ENCODE measurements at places on chromosomes 2 and 18. TPM values are rescaled to one million over a fixed set of nuclear protein-coding genes. Genes with fewer than 3 reads are reported as not detected.

Gene EFHD1
- 16.5 TPM for total RNA-seq

DNA sequence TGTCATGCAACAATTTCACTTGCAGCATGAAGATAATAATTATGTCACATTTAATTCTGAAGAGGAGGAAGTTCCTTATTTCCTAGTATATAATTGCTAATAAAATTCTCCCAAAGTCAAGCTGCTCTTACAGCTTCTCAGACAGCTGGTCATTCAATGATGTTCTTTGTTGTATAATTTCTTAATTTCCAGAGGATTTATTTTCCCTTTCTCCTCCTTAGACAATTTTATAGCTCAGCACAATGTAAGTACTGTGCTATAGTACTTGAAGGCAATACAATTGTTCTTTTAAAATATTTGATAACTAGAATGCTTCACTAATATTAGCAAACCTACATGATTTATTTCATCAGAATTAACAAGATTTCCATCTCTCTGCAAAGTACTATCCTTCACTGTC is 73.4 kb downstream of the ROCK1 start:
- no peak overlapping the region for H3K27ac ChIP-seq
- peaks cover 4% of the 10 kb centered on the region for H3K4me1 ChIP-seq
- no peaks in the 10 kb centered on the region for H3K36me3 ChIP-seq
- no peak overlapping the region for H3K4me3 ChIP-seq
- DNase-seq, result no peak

- H3K36me3 ChIP-seq, result no peaks in the 10 kb centered on the region
- no peak for DNase-seq
- H3K27me3 ChIP-seq, result no peaks in the 10 kb centered on the region
- H3K4me3 ChIP-seq, result no peak overlapping the region
- H3K27ac ChIP-seq, result no peak overlapping the region
- no peaks in the 10 kb centered on the region for H3K4me1 ChIP-seq
These were observed 992.8 kb upstream of the FANCL start for GRCh38 chr2:59233920-59234319.

Gene CD8A
- 0.31 TPM for total RNA-seq

DNA sequence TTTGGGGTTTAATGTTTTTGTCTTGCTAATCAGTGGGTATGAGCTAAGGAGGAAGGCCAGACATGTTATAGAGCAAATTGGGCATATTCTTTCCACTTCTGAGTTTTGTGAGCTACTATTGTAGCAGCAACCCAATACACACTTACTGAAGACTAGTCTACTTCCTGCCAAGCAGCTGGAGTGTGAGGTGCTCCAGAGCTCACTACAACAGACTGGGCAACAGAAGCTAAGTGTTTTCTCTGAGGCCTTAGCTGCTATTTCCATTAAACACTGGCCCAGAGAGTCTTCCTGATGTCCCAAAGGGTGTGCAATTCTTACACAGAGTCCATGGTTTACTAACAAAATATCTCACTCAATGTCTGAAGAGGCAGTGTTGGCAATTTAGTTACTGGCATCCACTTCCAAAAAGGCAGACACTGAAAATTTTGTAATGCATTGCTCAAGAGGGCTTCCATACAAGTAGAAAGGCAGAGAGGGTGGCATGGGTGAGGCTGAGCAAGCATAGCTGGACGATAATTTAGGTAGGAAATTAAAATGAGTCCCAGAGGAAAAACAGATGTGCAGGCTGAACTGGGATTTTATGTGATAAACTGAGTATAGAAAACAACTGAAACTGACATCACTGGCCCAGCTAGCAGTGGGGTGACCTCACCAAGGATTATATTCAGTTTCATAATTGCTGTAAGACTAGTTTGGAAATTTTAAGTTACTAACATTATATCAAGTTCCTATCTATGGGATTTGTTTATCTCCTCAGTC is 68.6 kb downstream of the ZC3H6 start:
- no peak for DNase-seq
- no peaks in the 10 kb centered on the region for H3K36me3 ChIP-seq
- no peak overlapping the region for H3K4me3 ChIP-seq
- H3K27me3 ChIP-seq, result no peaks in the 10 kb centered on the region
- H3K27ac ChIP-seq, result no peak overlapping the region

Gene KIF5C
- total RNA-seq, result 146 TPM

Gene NAT8
- total RNA-seq, result not detected

All from testis (tissue), 5 donors.